ENCODE measurements at places on chromosomes 4 and X. TPM values are rescaled to one million over a fixed set of nuclear protein-coding genes. Genes with fewer than 3 reads are reported as not detected.

GRCh38 chr4:972651-973424 is 531 bp downstream of the DGKQ start:
- peaks cover 3% of the 10 kb centered on the region for H3K4me1 ChIP-seq
- H3K27ac ChIP-seq, result no peak overlapping the region

- H3K27ac ChIP-seq, result no peak overlapping the region
- no peaks in the 10 kb centered on the region for H3K4me1 ChIP-seq
- H3K27me3 ChIP-seq, result no peaks in the 10 kb centered on the region
- H3K4me3 ChIP-seq, result no peak overlapping the region
Measured at GRCh38 chr4:143858456-143858855, 46.9 kb downstream of the GYPE start.

The UGT2B15 gene
- total RNA-seq, result not detected

The P2RY10 gene
- 0.98 TPM for total RNA-seq

- H3K27me3 ChIP-seq, result no peaks in the 10 kb centered on the region
- no peaks in the 10 kb centered on the region for H3K4me1 ChIP-seq
- H3K27ac ChIP-seq, result no peak overlapping the region
- peaks cover 10% of the 10 kb centered on the region for H3K36me3 ChIP-seq
- DNase-seq, result no peak
Measured at GRCh38 chr4:39118034-39118658, 56.1 kb downstream of the KLHL5 start.

Data from lung (tissue), 17 donors.